Astrocyte of the cerebellum (primary cell): ENCODE measurements at places on chromosomes 6 and 20.

GRCh38 chr20:63452821-63453523 is 19.5 kb downstream of the KCNQ2 start:
- DNase-seq: no peak

- no peak for DNase-seq
Measured at GRCh38 chr6:76694795-76695194, 622.3 kb upstream of the IMPG1 start.

GRCh38 chr6:431986-432385 is 40.4 kb downstream of the IRF4 start:
- no peak for DNase-seq

- no peak for DNase-seq
Measured at GRCh38 chr6:9398071-9398766, 962.9 kb upstream of the SLC35B3 start.

- no peak for DNase-seq
Measured at GRCh38 chr6:82843291-82843885, 222.3 kb downstream of the UBE3D start.

- DNase-seq: no peak
Measured at GRCh38 chr6:14142511-14143223, 25.1 kb downstream of the CD83 start.
